Mesenteric fat pad (tissue), 1 donor: ENCODE measurements at places on chromosomes 1 and 21. TPM values are rescaled to one million over a fixed set of nuclear protein-coding genes. Genes with fewer than 3 reads are reported as not detected.

DNA sequence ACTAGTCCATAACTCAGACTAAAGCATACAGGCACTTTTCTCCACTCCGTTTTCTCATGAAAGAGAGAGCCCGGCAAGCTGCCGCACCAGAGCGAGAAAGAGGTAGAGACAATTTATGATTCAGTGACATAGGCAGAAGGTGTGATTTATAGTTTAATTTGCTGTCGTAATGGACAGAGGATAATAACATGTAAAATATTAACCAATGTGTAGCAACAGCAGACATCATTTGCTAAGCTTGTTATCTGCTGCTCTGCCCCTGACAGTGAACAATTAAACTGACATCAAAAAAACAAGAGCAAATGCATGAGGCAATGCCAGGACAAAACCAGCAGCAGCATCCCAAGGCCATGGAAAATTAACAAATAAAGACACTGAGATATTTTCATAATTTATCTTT, 214.0 kb downstream of the ATG4C start:
- no peak for DNase-seq

GRCh38 chr21:31803039-31804007, 69.5 kb upstream of the HUNK start:
- no peak for DNase-seq

DNA sequence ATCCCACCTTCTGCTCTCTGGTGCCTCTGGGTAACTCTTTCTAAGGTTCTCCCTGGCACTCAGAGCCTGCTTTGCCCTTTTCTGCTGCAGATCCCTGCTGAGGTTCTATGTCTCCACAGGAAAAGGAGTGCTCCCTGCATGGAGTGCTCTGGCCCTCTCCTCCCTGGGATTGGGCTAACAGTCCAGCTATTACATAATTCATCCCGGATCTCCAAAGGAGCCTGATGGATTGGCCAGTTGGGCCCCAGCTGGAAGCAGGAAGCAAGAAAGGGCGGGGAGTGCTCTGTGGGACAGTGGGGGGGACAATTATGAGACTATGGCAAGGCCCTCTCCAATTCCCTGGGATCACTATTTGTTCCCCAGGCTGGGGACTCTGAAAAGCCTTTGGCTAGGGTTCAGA, 51.9 kb upstream of the GOLT1A start:
- no peak for DNase-seq

GRCh38 chr1:172201572-172201971, 218.9 kb upstream of the C1orf105 start:
- DNase-seq: no peak

The TMEM200B gene
- total RNA-seq: 15.1 TPM
